Panc1 (cell line): ENCODE measurements at places on chromosomes 7 and 10.

DNA sequence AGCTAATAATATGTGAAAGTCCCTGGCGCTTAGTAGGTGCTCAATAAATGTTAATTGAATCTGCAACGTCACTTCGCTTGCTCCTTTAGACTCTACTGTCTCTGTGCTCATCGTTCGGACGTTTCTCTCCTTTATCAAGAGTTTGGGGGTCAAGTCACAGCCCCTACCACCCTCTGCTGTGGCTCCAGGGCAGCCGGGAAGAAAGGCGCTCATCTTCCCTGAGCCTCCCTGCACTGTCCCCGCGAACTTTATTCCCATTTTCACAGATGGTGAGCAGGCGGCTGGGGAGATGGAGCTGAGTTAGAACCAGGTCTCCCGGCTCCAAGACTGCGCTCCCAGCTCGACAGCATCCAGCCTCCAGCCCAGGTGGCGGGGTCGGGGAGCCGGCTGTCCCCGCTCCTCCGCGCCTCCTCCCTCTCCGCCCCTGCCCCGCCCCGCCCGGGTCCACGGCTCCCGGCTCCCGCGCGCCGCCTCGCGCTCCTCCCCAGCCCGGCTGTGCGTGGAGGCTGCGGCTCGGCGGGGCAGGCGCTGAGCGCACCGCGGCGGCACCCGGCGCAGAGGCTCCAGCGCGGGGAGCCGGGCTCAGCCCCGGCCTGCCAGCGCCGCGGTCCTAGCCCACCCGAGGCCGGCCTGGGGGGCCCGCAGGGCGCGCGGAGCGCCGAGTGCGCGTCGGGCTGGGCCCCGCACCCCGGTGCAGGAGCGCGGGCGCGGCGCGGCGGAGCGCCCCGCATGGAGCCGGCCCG lies at the start of gene CLEC2L:
TSS of gene CLEC2L (plus strand) at position 487 of the 743 bp plus-strand sequence. CDS start at position 730, 243 bp downstream.
- no peak for DNase-seq

GRCh38 chr7:103644319-103644718 lies 198.3 kb upstream of the SLC26A5 start:
- no peak for DNase-seq

DNA sequence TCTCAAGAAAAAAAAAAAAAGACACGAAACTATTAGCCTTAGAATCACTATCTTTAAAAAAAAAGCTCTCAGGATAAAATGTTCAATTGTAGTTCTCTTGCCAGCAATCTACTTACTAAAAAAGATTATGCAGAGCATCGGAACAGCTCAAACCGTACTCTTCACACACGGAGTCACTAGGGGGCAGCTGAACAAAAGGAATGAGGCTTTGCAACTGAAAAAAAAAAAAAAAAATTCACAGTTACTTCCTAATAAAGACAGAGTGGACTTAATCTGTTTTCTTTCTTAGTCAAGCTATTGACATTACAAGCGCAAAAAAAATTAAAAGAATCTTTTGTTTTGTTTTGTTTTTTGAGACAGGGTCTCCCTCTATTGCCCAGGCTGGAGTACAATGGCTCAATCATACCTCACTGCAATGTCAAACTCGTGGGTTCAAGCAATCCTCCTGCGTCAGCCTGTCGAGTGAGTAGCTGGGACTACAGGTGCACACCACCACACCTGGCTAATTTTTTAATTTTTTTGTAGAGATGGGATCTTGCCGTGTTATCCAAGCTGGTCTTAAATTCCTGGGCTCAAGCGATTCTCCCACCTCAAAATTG lies 11.5 kb downstream of the PMS2 start:
- no peak for DNase-seq

GRCh38 chr7:139111811-139112301 lies 2.3 kb upstream of the ZC3HAV1 start:
- no peak for DNase-seq

DNA sequence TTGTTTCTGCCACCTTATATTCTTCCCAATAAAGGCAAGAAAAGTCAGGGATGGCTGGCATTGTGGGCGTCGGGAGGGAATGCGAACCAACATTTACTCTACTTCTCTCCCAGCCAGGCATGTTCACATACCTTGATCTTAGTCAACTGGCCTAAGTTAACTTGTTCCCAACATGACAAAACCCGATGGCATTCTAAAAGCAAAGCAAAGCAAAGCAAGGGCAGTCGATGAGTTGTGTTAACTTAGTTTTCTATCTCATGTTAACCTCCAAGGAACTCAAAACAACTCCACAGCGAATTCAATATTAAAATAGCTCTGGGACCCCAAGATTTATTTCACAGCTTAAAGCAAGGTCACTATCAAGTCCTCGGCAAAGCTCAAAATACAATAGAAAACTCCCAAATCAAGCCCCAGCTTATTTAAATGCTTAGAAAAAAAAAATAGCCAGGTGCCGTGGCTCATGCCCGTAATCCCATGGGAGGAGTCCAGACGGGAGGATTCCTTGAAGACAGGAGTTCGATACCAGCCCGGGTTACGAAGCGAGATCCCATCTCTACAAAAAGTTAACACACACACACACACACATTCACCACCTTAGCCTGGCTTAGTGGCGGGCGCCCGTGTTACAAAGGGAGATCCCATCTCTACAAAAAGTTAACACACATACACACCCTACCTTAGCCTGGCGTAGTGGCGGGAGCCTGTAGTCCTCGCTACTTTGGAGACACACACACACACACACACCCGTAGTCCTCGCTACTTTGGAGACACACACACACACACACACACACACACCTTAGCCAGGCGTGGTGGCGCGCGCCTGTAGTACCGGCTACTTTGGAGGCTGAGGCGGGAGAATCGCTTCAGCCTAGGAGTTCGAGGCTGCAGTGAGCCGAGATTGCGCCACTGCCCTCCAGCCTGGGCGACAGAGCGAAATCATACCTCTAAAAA lies 901 bp upstream of the CCNY start:
- no peak for DNase-seq

DNA sequence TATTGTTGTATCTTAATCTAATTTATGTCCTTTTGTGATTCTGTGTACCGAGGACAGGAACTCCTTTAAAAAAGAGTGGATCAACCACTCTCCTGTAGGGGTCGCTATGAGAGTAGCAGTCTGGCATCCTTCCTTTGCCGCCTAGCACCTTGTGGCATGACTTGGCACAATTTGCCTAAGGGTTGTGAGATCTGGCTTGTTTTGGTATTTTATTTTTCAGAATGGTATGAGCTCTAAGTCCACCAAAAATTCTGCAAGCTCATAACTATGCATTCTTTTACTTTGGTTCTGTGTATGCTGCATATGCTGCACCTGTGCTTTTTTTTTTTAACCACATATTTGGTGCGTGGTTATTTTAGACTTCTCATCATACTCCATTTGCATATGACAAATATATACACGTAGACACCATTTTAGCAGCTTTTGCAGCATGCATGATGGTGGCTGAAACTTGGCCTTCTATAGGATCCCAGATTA lies 112.8 kb downstream of the CDK14 start:
- DNase-seq, result peak; percentile 22

DNA sequence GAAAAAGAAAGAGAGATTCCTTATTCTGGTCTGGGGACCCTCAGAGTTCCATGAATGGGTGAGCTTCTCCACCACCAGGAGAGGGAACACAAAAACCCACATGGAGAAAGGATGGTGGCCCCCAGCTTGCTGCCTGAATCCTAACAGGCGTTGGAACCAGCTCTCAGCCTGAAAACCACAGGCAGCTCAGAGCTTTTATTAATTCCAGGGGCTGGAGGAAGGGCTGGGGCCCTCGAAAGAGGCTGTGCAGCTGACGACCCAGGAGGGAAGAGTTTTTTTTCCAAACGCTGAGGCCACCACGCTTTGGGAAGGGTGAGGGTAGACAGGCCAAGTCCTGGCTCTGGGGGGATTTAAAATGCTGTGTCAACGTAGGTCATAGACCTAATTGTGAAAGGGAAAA lies 10.8 kb upstream of the ELN start:
- no peak for DNase-seq

GRCh38 chr7:75722373-75722772 lies 16.4 kb downstream of the HIP1 start:
- DNase-seq, result no peak

DNA sequence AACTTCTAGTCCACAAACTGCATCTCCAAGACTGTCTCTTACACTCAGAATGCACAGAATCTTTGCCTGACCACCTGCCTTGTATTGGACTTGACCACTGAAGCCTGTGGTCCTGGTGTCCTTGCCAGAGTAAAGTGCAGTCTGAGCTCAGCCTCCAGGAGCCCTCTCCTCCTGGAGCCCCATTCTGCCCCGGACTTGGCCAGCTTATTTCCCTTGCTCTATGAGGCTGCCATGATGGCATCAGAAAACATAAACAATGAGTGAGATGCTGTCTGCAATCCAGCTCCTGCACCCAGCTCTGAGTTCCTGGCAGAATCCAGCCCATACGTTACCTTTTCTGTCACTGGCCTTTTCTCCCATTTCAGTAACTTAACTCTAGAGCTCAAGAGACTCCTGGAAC lies 494.6 kb downstream of the PLXNA4 start:
- no peak for DNase-seq

DNA sequence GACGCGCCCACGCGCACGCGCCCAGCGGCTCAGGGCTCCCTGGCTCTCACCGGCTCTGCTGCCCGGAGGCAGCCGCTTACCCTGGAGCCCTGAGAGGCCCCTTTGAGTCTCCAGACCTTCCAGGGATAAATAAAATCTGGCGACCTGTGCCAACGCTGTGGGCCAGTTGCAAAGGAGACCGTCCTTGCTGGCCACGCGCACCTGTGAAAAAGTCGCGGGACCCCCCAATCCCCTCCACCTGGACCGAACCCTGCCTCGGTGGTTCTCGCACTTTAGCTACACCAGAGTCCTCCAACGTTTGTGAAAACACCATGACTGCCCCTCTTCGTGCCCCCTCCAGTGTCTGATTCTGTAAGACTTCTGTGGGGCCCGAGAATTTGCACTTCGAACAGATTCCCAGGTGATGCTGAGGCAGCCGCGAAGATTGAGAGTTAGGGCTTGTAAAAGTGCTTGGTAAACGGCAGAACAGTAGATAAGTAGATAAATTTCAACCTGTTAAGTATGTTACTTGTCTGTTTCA lies 102.4 kb upstream of the SVIL start:
- no peak for DNase-seq

DNA sequence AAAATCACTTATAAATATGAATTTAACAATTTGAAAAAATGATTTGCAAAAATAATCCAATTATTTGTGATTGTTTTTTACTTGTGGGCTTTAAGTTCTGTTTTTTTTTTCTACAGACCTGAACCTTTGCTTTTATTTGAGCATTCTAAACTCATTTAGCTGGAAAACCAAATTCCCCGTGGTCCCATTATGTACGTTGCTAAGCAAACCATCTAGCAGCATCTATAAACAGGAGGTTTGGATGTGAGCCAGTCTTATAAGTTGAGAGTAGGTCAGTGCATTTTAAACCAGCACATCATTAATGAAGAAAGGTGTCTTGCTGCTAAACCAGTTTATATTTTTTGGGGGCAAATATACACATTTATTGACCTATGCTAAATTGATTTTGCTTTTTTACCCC lies 77.3 kb downstream of the LRRN3 start:
- DNase-seq, result no peak

DNA sequence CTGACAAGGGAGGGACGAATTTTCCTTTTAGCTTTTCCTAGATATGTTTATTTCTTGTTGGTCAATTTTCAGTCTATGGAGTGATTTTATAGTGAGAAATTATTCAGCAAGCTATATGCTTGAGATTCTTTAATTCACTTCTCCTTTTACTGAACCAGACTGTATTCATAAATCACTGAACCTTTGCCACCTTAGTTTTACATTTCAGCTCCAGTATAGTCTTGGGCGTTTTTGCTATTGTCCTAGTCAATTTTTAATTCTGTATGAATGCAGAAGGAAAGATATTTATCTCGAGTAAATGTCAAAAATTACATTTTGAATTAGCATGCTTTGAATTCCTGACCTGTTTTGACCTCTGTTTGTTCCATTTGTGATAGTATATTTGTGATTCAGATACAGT lies 468.9 kb downstream of the IPMK start:
- no peak for DNase-seq

DNA sequence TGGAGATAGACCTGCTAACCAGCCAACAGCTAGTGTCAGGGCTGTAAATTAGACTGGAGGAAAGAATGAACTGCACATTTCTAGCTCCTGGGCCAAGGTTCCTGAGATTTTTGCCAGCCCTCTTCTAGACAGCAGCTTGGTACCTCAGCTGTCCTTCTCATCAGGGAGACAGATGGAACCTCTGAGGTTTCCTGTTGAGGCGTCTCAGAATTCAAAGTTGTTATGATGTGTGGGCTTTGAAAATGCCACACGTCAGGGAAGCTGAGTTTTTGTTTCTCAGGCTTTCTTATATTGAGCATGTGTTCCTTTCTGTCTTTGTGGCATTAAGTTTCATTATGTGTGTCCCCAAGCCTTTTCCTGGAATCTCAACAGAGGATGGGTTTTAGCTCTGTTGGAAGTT lies 736.6 kb downstream of the AUTS2 start:
- DNase-seq, result no peak

DNA sequence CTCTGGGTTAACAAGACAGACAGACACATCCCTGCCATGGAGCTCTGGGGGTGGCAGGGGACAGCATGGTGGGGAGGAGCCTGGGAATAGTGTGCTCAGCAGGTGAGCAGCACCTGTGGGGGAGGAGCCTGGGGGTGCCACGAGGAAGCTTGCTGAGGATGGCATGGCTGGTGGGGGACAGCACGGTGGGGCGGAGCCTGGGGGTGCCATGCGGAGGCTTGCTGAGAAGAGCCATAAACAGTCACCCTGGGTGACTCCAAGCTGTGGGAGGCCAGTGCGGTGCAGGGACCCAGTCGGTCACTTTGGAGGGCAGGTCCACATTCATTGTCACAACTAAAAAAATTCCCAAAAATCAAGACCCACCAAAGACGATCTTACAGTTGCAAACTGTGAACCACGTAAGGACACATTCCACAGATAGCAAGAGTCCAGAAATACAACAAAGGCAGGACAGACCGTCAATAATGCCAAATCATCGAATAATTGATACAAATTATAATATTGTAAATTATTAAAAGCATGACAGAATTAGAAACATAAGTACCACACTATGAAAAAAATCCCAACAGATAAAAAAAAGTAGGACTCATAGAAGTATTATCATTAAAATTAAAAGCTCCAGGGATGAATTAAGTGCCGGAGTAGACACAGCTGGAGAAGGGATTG lies 24.4 kb downstream of the NKX6-2 start:
- DNase-seq, result no peak

GRCh38 chr7:42483886-42484285 lies 246.9 kb upstream of the GLI3 start:
- DNase-seq, result no peak

DNA sequence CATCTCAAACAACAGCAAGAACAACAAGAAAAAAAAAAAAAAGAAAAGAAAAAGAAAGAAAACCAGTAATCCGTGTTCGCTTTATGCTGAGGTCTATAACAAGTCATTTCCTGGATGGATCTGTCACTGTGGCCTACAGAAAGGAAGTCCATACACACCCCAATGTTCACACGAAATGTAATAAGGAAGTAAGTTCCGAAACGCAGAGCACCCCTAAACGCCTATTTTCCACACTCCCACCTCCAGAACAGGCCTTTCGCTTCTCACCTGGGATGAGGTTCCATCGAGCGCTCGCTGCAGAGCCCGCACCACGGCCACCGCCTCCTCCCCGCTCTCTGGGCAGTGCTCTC lies 735 bp downstream of the ZNF394 start:
- DNase-seq, result no peak

- no peak for DNase-seq
Observed at GRCh38 chr7:50376056-50376820, 71.7 kb downstream of the IKZF1 start.
